NCI-H510A (cell line): ENCODE measurements at places on chromosomes 16 and 17.

- DNase-seq, result peak; percentile 72
Measured at GRCh38 chr17:62968445-62968923, 2.4 kb downstream of the TANC2 start.

DNA sequence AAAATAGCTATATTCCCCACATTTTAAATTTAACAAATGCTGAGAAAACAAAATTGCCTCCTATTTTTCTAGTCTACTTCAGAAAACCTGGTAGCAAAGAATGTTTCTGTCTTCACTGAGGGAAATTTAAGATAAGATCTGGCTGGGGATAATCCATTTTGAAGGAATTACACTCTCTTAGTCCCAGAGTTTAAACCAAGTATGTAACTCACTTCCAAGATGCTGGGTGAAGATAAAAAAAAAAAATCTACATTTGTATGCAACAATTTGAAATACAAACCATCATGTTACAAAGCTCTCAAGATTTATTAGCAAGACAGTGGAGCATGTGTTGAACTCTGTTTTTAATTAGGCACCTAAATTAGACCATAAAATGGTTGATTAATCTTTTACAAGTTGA lies 5.7 kb downstream of the HS3ST3B1 start:
- DNase-seq, result no peak

GRCh38 chr16:50884066-50884860 lies 142.4 kb downstream of the CYLD start:
- no peak for DNase-seq

GRCh38 chr16:89572485-89573205 lies 2.9 kb upstream of the CPNE7 start:
- DNase-seq, result no peak

DNA sequence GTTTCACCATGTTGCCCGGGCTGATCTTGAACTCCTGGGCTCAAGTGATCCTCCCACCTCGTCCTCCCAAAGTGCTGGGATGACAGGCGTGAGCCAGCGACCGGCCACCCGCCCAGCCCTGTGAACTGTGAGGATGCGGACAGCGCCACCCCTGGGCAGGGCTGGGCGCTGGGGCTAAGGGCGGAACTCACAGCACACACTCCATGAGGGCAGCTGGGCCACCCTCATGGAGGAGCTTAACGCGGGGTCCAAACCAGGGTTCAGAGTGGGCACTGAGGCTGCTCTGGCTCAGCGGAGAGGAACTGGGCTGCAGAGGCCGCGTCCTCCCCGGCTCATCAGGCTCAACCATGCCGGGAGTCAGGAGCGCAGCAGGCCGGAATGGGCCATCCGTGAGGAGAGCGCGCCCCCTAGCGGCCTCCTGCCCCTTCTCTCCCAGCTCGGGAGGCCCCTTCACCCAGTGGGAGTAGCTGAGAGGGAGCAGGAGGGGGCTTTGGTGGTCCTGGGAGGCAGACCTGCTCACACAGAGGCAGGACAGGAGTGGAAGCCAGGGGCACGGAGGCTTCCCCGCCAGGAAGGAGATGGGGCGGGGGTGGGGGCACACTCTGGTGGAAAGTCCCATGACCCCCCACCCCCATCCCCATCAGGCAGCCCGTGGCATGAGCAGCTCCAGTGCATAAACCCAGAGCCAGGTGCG lies 13.8 kb downstream of the CORO7 start:
- peak; percentile 26 for DNase-seq

GRCh38 chr17:45745601-45746494 lies 38.3 kb upstream of the CRHR1 start:
- DNase-seq, result no peak

DNA sequence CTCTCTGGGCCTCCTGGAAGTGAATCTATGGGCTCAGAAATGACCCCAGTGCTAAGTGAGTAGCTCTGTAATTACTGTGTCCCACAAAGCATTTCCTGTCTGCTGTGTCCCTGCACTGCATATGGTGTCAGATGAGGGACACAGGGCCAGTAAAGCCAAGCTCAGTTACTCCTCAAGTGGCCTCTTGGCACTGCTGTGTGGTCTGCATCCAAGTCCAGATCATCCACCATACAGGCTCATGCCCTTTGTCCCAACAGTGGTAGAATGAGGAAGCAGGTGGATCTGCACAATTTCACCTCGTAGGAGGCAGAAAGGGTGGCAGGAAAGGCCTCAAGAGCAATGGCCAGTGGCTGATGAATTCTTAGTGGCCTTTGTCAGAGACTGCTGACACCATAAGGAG lies 146.8 kb downstream of the SOX9 start:
- DNase-seq, result no peak

- no peak for DNase-seq
Measured at GRCh38 chr17:75267153-75267410, 3.9 kb downstream of the MIF4GD start.

DNA sequence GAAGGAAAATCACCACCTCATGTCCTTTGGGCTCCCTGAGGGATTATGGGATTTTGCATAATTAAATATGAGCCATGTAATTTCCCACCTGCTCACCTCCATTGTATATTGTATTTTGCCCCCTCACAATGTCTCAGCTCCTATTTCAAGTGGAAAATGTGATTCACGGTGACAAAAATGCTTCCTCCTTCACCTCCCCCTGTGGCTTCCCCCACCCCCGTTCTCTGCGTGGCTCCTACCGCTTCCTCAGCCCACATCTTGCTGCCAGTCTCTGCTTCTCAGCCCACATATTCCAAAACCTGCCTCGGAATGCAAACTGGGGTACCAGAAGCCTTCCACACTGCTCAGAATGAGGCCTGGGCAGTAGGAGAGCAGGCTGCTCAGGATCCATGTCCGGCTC lies 394.5 kb upstream of the C16orf82 start:
- DNase-seq, result no peak

GRCh38 chr16:57348327-57348726 lies 10.3 kb upstream of the CCL22 start:
- no peak for DNase-seq
